ENCODE measurements at places on chromosomes 16 and 17. TPM values are rescaled to one million over a fixed set of nuclear protein-coding genes. Genes with fewer than 3 reads are reported as not detected.

The CD300H gene
- total RNA-seq = not detected

The RCVRN gene
- total RNA-seq = 0.91 TPM

The KRTAP2-3 gene
- total RNA-seq = not detected

GRCh38 chr17:32187271-32187670 lies 45.0 kb downstream of the RHOT1 start:
- H3K27me3 ChIP-seq = no peaks in the 10 kb centered on the region
- no peak overlapping the region for H3K4me3 ChIP-seq
- no peaks in the 10 kb centered on the region for H3K4me1 ChIP-seq
- no peak for DNase-seq
- H3K27ac ChIP-seq = no peak overlapping the region

- H3K4me1 ChIP-seq = peaks cover 40% of the 10 kb centered on the region
- DNase-seq = no peak
- no peak overlapping the region for H3K4me3 ChIP-seq
These were observed 2.0 kb downstream of the CCDC102A start for GRCh38 chr16:57534337-57534880.

DNA sequence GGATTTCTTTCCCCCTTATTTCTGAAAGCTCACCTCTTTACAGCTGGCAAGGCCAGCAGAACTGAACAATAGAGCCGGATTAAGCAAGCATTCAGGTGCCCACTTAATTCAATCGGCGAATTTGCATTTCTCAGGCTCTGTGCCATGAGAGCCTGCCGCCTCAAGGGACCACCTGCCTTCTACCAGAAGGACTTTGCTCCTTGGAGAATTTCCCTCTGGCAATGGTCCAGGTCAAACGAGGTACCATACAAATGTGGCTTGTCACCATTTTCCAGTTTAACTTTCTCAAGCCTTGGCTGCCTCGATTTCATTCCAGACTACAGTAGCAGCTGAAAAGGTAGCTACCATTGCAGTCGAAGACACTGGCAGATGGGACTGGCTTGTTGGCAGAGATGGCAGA lies 534.0 kb downstream of the MAF start:
- no peak for DNase-seq
- no peaks in the 10 kb centered on the region for H3K27me3 ChIP-seq
- H3K4me1 ChIP-seq = no peaks in the 10 kb centered on the region

GRCh38 chr17:28788100-28788499 lies 44.3 kb downstream of the TRAF4 start:
- H3K4me3 ChIP-seq = no peak overlapping the region
- no peaks in the 10 kb centered on the region for H3K36me3 ChIP-seq
- no peak overlapping the region for H3K27ac ChIP-seq
- no peaks in the 10 kb centered on the region for H3K4me1 ChIP-seq

GRCh38 chr17:43720311-43721060 lies 38.1 kb downstream of the SOST start:
- peak; percentile 84 for DNase-seq
- H3K27me3 ChIP-seq = no peaks in the 10 kb centered on the region
- no peaks in the 10 kb centered on the region for H3K36me3 ChIP-seq
- H3K4me3 ChIP-seq = peak overlapping the region; percentile 70

GRCh38 chr16:54430491-54431030 lies 144.0 kb upstream of the IRX3 start:
- no peaks in the 10 kb centered on the region for H3K36me3 ChIP-seq
- peaks cover 20% of the 10 kb centered on the region for H3K27me3 ChIP-seq
- H3K4me3 ChIP-seq = no peak overlapping the region
- DNase-seq = no peak
- no peak overlapping the region for H3K27ac ChIP-seq
- H3K4me1 ChIP-seq = peaks cover 6% of the 10 kb centered on the region

DNA sequence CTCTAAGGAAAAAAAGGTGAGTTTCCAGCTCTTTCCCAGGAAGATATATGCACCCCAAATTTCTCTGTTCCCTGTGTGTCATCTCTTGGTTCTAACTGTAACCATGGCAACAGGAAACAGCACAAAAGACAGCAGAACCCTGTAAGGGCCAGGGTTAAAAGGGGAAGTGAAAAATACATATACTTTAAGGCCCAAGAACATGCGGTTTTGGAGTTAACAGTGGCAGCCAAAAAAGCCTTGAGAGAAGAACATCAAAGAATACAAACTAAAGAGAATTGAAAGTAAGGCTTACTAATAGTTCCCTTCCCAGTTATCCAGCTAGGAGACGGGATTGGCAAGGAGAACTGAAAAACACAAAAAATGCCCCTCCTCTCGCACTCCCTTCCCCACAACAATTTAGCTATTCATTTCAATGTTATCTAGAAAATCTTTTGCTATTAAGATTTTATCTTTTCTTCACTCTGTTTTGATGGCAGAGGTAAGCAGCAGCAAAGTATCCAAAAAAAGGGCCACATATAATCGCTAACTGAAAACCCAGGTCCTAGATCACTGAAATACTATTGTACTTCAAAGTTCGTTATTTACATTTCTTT lies 1.5 kb downstream of the SPOP start:
- H3K36me3 ChIP-seq = no peaks in the 10 kb centered on the region
- H3K27ac ChIP-seq = no peak overlapping the region
- H3K4me3 ChIP-seq = peak overlapping the region; percentile 75
- no peaks in the 10 kb centered on the region for H3K27me3 ChIP-seq
- no peak for DNase-seq

DNA sequence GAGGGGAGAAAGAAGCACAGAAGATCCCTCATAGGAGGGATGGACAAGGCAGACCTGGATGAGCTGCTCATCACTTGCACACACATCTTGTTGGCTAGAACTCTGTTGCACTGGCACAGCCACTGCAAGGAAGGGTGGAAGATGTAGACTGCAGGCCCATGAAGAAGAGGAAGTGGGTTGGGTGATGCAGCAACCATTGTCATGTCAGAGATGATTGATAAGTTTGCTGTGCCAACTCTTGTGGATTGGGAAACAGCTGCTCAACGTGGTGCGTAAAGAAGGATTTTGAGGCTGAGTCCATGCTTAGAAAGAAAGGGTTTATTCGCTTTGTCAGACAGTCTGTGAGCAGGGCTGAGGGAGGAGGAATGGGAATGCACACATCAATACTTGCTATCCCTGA lies 161.4 kb upstream of the MPHOSPH6 start:
- no peaks in the 10 kb centered on the region for H3K27me3 ChIP-seq
- H3K27ac ChIP-seq = no peak overlapping the region
- H3K36me3 ChIP-seq = no peaks in the 10 kb centered on the region
- no peaks in the 10 kb centered on the region for H3K4me1 ChIP-seq
- H3K4me3 ChIP-seq = no peak overlapping the region
